ENCODE measurements at places on chromosomes 3 and 15.
A peak's percentile ranks its signal among the peaks of the same experiment; 100 is the strongest.

DNA sequence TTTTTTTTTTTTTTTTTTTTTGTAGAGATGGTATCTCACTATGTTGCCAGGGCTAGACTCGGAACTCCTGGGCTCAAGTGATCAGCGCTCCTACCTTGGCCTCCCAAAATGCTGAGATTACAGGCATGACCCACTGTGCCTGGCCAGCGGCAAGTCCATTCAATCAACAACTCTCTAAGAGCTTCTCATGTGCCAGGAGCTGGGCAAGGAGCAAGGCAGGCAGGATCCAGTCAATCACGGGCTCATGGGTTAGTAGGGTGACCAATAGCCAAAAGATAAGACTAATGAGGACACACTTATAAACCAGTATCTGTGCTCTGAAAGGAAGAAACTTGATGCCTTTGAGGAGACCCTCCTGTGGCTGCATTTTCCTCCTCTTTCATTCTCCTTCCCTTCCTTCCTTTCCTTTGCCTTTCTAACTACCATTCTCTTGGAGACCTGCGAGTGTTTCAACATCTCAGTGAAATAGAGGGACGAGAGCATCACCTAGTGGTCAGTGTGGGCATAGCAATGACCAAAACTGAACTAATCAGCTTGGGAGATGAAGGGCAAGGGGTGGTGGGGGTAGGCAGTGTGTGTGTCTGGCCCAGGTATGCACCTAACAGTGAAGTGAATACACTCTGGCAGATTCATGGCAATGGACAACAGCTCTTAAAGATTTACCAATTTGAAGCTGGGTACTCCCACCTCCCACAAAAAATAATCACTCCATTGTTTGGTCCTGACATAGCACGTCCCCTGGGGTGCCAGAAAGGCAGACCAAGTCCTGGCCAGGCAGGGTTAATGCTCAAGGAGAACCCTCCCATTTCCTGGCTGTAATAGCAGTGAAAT lies 6.3 kb downstream of the RPP25 start:
- DNase-seq, result peak; percentile 71

DNA sequence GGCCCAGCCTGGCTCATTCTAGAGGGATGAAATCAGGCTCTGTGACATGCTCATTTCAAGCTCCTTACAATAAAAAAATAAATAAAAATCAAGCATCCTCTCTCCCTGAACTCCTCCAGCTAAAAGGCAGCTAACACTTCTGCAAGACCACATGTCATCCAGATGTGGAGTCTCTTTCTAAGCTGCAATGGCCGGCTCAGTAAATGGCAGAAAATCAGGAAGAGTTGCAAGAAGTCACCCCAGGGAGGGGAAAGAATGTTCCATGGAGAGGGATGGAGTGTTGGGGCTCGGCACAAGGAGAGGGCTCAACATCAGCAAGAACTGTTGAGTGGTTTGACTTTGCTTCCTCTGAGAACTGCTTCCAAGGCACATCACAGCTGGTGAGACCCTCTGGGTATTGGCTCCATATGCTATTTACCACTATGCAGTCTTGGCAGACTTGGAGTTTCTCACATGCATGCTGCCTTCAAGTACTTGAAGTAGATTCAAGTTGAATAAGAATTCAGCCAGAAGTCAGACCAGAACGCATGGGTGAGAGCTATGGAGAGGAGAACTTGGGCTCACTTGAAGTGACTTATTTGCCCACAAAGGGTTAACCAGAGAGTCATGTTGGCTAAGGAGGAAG lies 689.0 kb downstream of the NTRK3 start:
- DNase-seq, result no peak

DNA sequence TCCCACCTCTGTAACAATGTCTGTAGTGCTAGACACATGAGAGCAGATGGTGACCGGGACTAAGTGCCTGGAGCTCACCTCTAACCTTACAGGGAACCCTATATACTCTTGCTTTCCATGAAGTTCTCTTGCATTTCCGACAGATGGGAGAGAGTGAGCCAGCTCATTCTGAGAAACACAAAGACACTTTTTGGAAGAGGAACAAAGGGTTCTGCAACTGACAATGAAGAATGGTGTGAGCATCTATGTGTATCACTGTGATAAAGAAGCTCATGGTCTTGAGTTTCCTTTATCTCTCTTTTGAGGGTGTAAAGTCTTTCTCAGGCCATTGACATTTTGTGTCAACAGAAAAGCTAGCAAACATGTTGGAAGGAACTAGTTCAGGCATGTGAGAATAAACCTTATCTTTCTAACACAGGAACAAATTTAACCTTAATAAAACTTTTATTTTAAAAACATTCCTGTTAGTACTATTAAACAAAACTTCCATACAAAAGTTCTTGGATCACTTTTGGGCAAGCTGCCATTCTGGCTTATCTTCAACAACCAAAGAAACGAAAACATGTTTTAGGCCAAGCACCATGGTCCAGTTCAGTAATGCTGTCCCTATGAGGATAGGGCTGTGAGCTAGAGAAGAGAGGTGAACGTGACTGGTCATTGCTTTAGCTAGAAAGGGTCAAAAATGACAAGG lies 142.7 kb downstream of the THRB start:
- no peak for DNase-seq

GRCh38 chr3:78872195-78872594 lies 895.6 kb downstream of the ROBO1 start:
- no peak for DNase-seq

- no peak for DNase-seq
These were observed 120.2 kb downstream of the LRRC28 start for GRCh38 chr15:99371180-99372103.

DNA sequence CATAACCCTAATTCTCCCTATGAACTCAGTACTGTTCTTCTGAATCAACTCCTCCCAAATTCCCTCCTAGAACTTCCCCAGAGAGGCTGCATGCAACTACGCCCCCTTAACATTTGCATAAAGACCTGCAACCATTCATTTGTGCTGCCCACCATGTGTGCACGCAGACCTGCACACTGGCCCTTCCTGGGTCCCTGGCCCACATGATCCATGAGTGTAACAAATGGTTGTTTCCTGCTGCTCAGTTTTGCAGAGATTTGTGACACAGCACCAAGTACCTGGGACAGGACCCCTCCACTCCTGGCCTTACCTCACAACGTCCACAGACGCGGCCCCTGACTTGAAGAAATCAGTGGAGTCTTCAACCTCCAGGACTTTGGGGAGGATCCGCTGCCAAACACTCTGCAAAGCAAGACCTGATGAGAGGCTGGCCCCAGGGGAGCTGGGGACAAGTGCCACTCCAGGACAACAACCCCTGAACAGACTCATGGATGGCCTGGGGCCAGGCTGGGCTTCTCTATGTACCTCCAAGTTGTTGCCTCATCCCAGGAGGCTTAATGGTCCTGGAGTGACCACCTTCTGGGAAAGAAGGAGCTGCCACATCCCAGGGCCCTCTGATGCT lies 33.8 kb downstream of the ALDH1L1 start:
- no peak for DNase-seq

DNA sequence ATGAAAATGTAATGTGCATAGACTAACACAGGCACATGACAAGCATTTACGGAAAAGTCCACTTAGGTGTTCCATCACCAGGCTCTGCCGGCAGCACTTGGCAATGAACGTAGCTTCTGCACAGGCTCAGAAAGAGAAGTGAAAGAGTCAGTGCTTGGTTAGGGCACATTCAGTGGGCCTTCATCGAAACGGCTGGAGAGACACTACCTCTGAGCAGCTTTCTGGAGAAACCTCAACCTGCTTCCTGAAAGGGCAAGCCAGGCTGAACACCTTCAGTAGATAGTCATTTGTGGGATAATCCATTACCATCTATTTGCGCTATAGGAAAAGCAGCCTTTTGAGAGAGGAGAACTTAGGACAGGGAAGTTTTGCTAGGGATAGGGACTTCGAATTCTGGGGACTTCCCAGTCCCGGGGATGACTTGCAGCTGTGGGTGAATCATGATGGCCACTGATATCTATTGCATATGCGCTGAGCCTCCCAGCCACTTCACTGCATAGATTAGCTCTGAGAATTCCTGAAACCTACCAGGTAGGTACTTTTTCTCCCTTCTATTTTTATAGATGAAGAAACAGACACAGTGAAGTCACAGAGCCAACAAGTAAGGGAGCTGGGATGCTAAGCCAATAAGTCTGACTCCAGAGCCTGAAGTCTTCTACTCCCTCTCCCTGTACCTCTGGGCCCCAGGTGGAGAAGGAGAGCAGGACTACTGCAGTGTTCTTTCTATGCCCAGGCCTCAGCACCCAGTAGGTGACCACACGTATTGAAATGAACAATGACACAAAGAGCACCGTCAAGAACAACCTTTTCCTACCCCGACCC lies 4.2 kb upstream of the SH2D7 start:
- DNase-seq, result no peak

Data from activated T-cell treated with anti-CD3 and anti-CD28 coated beads for 1 hour (primary cell).